Suprapubic skin (tissue), 4 donors: ENCODE measurements at places on chromosomes 12 and 14. TPM values are rescaled to one million over a fixed set of nuclear protein-coding genes. Genes with fewer than 3 reads are reported as not detected.

- no peaks in the 10 kb centered on the region for H3K36me3 ChIP-seq
- H3K27me3 ChIP-seq, result no peaks in the 10 kb centered on the region
- no peaks in the 10 kb centered on the region for H3K4me1 ChIP-seq
- no peak overlapping the region for H3K4me3 ChIP-seq
Observed at GRCh38 chr14:78752518-78753188, 582.5 kb downstream of the NRXN3 start.

DNA sequence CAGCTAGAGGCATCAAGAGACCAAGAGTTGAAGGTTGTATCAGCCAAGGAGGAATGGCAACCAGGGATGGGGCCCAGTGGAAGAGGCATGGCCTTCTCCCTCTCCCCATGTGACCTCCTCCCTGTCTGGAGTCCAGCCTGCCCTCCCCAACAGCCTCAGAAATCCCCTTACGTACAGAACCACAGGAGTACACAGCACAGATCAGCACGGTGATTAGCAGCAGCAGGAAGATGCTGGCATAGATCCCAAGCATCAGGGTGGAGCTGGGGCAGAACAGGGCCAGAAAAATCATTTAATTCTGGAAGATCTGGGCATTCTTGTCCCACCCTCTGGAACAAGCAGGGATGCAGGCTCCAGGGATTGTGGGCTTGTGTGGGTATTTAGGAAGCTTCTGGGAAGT is 14.4 kb downstream of the ADCY6 start:
- no peak overlapping the region for H3K27ac ChIP-seq
- peaks cover 74% of the 10 kb centered on the region for H3K36me3 ChIP-seq
- no peak overlapping the region for H3K4me3 ChIP-seq
- peaks cover 3% of the 10 kb centered on the region for H3K4me1 ChIP-seq

DNA sequence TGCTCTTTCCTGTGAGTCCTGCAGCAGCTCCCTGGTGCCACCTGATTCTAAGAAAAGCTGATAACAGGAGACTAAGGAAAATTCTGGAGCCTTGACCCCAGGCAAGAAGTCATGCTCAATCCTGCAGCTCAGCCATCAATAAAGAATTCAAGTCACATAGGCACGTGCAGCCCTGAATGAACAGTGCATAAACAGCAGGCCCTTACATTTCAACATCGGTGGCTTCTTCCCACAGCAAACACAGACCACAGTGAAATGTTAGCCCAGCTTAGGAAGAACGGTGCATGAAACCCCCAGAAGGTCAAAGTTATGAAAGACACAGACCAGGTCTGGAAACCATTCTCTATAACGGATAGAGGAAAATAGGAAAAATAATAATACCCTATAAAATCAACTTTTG is 10.5 kb downstream of the CINP start:
- H3K36me3 ChIP-seq, result peaks cover 87% of the 10 kb centered on the region
- H3K27me3 ChIP-seq, result no peaks in the 10 kb centered on the region
- no peak overlapping the region for H3K4me3 ChIP-seq
- H3K27ac ChIP-seq, result no peak overlapping the region
- peaks cover 3% of the 10 kb centered on the region for H3K4me1 ChIP-seq
- no peak for DNase-seq

GRCh38 chr12:7935590-7936581 is at the start of gene SLC2A3:
TSS of gene SLC2A3 (minus strand) at chr12:7936187. CDS start at chr12:7936034, 153 bp downstream.
- peak within 1 kb of the TSS; percentile 57 for H3K4me3 ChIP-seq
- H3K27me3 ChIP-seq, result no peaks in the 10 kb centered on the region
- H3K27ac ChIP-seq, result peak within 1 kb of the TSS; percentile 68
- H3K4me1 ChIP-seq, result peaks cover 24% of the 10 kb centered on the region

- no peak overlapping the region for H3K27ac ChIP-seq
- H3K4me3 ChIP-seq, result no peak overlapping the region
- no peak for DNase-seq
- no peaks in the 10 kb centered on the region for H3K27me3 ChIP-seq
- H3K4me1 ChIP-seq, result no peaks in the 10 kb centered on the region
- H3K36me3 ChIP-seq, result peaks cover 78% of the 10 kb centered on the region
Observed at GRCh38 chr12:32734952-32735351, 20.7 kb downstream of the YARS2 start.

GRCh38 chr14:91108941-91109611 is 4.8 kb upstream of the DGLUCY start:
- H3K27me3 ChIP-seq, result no peaks in the 10 kb centered on the region
- DNase-seq, result no peak

DNA sequence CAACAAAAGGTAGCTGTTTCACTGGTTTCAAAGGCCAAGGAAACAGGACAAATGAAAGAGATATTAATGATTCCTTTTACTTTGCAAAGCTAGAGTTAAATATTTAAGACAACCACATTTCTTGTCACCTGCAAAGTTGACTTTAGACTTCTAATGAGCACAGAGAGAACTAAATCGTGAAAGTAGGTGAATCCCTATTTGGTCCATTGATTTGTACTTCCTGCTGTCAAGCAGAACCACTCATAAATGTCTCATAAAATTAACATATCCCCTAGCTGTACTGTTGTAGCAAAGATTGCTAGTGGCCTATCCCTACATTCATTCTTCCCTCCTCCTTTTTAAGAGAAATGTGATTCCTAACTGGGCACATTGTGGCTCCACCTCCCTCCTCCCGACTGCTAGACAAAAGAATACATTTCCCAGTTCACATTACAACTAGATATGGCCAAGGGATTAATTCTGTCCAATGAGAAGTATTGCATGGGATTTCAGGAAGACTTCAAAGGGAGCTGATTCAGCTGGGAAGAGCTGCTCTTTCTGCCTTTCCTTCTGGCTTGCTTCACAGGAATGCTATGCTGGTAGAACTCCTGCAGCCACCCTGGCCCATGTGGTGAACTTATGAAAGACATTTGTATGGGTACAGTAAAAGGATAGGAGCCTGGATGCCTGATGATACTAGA is 227.5 kb upstream of the ABCD2 start:
- H3K27ac ChIP-seq, result no peak overlapping the region
- H3K4me1 ChIP-seq, result no peaks in the 10 kb centered on the region
- no peaks in the 10 kb centered on the region for H3K36me3 ChIP-seq
- no peak overlapping the region for H3K4me3 ChIP-seq
- no peak for DNase-seq
- no peaks in the 10 kb centered on the region for H3K27me3 ChIP-seq

DNA sequence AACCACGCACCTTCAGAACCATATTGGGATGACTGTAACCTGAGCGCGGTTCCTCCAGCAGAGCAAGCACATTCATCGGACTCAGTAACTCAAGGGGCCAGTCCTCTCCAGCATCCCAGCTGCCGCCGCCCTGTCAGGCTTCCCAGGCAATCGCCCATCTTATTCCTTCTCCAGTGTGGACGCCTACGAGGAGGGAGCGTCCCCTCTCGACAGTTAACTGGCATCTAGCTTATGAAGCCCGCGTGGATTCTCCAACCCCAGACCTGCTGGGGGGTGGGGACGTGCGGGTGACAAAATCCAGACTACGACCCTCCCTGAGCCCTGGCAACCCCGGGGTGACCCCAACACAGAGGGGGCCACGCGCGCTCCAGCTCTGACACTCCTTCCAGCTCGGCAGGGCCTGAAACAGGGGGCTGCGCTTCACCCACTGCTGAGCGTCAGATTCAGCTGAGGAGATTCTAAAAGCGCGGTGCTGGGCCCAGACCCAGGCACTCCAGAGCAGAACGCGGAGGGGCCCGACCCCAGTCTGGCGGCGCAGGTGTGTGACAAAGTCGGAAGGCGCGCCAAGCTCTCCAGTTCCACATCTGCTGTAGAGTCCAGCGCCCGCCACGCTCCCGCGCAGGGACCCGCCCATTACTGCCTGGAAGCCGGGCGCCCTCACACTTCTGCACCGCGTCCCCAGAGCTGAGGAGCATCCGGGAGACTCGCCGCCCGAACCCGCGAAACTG is 43.9 kb upstream of the ESR2 start:
- H3K27ac ChIP-seq, result peak overlapping the region; percentile 81
- peak; percentile 85 for DNase-seq
- H3K27me3 ChIP-seq, result no peaks in the 10 kb centered on the region
- H3K36me3 ChIP-seq, result no peaks in the 10 kb centered on the region
- peak overlapping the region; percentile 84 for H3K4me3 ChIP-seq
- peaks cover 14% of the 10 kb centered on the region for H3K4me1 ChIP-seq

- H3K36me3 ChIP-seq, result no peaks in the 10 kb centered on the region
- H3K27me3 ChIP-seq, result no peaks in the 10 kb centered on the region
- no peak overlapping the region for H3K4me3 ChIP-seq
- H3K4me1 ChIP-seq, result no peaks in the 10 kb centered on the region
Observed at GRCh38 chr12:28879379-28879778, 269.7 kb upstream of the FAR2 start.

GRCh38 chr12:107779077-107779831 is 4.8 kb downstream of the ASCL4 start:
- H3K27ac ChIP-seq, result no peak overlapping the region
- H3K36me3 ChIP-seq, result no peaks in the 10 kb centered on the region
- H3K4me1 ChIP-seq, result peaks cover 23% of the 10 kb centered on the region
- peaks cover 33% of the 10 kb centered on the region for H3K27me3 ChIP-seq
- no peak overlapping the region for H3K4me3 ChIP-seq

GRCh38 chr12:61536525-61536924 is 723.7 kb upstream of the USP15 start:
- H3K27ac ChIP-seq, result no peak overlapping the region
- DNase-seq, result no peak
- H3K4me3 ChIP-seq, result no peak overlapping the region
- H3K36me3 ChIP-seq, result no peaks in the 10 kb centered on the region
- no peaks in the 10 kb centered on the region for H3K4me1 ChIP-seq
- H3K27me3 ChIP-seq, result no peaks in the 10 kb centered on the region

DNA sequence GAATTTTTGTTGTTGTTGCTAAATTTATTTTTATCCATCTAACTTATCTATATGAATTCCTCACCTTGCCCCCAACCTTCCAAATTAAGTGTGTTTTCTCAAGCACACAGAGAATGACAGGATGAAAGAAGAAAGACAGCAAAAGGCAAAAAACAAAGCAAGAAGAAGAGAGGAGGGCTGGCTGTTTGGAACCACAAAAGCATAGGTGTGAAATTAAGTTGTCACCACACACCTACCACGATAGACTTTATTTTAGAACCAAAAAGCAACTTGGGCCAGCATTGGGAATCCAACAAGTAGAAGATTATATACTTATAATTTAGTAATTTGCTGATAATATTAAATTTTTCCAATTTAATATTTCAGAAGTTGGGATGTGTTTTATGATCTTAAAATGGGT is 58.7 kb upstream of the REP15 start:
- no peak overlapping the region for H3K4me3 ChIP-seq
- no peak overlapping the region for H3K27ac ChIP-seq
- H3K36me3 ChIP-seq, result no peaks in the 10 kb centered on the region
- H3K4me1 ChIP-seq, result no peaks in the 10 kb centered on the region
- no peaks in the 10 kb centered on the region for H3K27me3 ChIP-seq
- no peak for DNase-seq

- peak overlapping the region; percentile 71 for H3K27ac ChIP-seq
- no peaks in the 10 kb centered on the region for H3K36me3 ChIP-seq
- peak overlapping the region; percentile 30 for H3K4me3 ChIP-seq
- H3K4me1 ChIP-seq, result peaks cover 7% of the 10 kb centered on the region
- H3K27me3 ChIP-seq, result no peaks in the 10 kb centered on the region
Observed at GRCh38 chr12:104721039-104721405, 237.1 kb downstream of the SLC41A2 start.

DNA sequence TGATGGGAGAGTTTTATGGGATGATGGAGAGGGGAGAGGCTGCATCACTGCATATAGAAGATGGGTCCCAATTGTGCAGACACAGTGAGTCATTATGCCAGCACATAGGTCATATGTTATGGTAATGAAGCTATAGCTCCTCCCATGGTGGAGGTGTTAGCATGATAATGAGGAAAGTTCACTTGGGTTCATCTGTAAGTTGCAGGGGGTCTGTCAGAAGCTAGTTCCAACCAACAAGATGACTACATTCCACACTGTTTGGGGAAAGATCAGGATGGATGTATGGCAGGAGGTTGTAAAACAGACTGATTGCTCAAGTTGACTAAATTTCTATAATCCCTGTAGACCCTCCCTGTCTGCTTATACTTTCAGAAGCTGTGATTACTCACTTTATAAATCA is 561.3 kb downstream of the C12orf50 start:
- no peaks in the 10 kb centered on the region for H3K27me3 ChIP-seq
- no peak overlapping the region for H3K4me3 ChIP-seq
- H3K4me1 ChIP-seq, result no peaks in the 10 kb centered on the region
- DNase-seq, result no peak
- H3K36me3 ChIP-seq, result no peaks in the 10 kb centered on the region

GRCh38 chr12:93860668-93861373 is 183.6 kb downstream of the CRADD start:
- H3K36me3 ChIP-seq, result no peaks in the 10 kb centered on the region
- no peak for DNase-seq

DNA sequence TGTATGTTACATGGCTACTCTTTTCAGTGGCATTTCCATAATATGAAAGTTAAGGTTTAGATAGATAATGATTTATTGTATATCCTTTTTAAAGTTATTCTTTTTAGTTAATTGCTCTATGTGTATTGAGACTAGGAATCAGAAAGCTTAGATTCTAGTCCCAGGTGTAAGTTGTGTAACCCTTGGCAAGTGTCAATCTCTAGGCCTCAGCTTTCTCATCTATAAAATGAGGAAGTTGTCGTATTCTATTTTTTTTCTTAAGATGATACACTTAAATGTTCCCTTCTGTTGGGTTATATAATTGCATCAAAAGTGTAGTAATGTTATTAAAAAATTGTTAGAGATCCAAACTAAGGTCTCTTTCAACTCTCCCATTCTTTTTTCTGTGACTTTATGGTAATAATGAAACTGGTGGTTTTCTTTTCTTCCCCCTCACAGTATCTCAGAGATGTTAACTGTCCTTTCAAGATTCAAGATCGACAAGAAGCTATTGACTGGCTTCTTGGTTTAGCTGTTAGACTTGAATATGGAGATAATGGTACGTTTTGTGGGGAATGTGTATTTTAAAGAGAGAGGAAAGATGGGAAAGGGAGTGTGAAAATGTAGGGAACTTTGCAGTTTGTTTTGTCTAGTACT is 4.1 kb downstream of the RTRAF start:
- no peak overlapping the region for H3K4me3 ChIP-seq
- no peak overlapping the region for H3K27ac ChIP-seq
- H3K36me3 ChIP-seq, result peaks cover 36% of the 10 kb centered on the region
- H3K4me1 ChIP-seq, result peaks cover 19% of the 10 kb centered on the region
- DNase-seq, result no peak

GRCh38 chr14:63692310-63693020 is 35.4 kb downstream of the SGPP1 start:
- no peak overlapping the region for H3K27ac ChIP-seq
- H3K4me1 ChIP-seq, result no peaks in the 10 kb centered on the region
- H3K36me3 ChIP-seq, result no peaks in the 10 kb centered on the region
- no peak overlapping the region for H3K4me3 ChIP-seq
- no peaks in the 10 kb centered on the region for H3K27me3 ChIP-seq

GRCh38 chr12:117360222-117360550 is 1.2 kb downstream of the NOS1 start:
- peak overlapping the region; percentile 57 for H3K4me3 ChIP-seq
- peaks cover 15% of the 10 kb centered on the region for H3K4me1 ChIP-seq
- H3K36me3 ChIP-seq, result no peaks in the 10 kb centered on the region
- no peak for DNase-seq
- H3K27ac ChIP-seq, result no peak overlapping the region

GRCh38 chr14:38994731-38995130 is 108.3 kb downstream of the SEC23A start:
- no peaks in the 10 kb centered on the region for H3K27me3 ChIP-seq
- no peaks in the 10 kb centered on the region for H3K36me3 ChIP-seq
- no peak for DNase-seq
- no peak overlapping the region for H3K4me3 ChIP-seq

The LHX5 gene
- total RNA-seq, result not detected

The CEBPE gene
- not detected for total RNA-seq

The TMEM63C gene
- total RNA-seq, result 26.3 TPM

The GPRC5A gene
- 11.0 TPM for total RNA-seq

The CAPZA3 gene
- total RNA-seq, result not detected

The ANKS1B gene
- total RNA-seq, result 15.4 TPM
